T-helper 17 cell (primary cell): ENCODE measurements at places on chromosomes 1 and 21.

DNA sequence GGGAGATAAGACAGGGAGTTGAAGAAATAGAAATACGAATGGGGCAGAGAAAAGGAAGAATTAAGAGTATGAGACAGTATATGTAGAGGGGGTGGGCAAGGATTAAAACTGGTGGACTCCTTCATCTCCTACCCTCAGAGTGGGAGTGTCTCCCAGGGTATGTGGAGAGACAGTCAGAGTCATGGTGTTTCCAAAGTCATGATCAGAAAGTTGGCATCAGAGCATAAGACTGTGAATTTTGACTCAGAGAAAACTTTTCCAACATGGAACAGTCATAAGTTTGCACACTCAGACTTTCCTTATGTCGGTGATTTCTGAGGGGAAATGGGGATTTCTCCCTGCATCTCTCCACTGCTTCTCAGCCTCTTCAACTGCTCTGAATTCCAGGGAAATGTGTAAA is 2.4 kb downstream of the CD84 start:
- DNase-seq, result no peak

- DNase-seq, result no peak
These were observed 3934.3 kb downstream of the SRGAP2C start for GRCh38 chr1:125119024-125119441.

GRCh38 chr1:43221797-43222196 is 48.0 kb upstream of the TMEM125 start:
- no peak for DNase-seq

DNA sequence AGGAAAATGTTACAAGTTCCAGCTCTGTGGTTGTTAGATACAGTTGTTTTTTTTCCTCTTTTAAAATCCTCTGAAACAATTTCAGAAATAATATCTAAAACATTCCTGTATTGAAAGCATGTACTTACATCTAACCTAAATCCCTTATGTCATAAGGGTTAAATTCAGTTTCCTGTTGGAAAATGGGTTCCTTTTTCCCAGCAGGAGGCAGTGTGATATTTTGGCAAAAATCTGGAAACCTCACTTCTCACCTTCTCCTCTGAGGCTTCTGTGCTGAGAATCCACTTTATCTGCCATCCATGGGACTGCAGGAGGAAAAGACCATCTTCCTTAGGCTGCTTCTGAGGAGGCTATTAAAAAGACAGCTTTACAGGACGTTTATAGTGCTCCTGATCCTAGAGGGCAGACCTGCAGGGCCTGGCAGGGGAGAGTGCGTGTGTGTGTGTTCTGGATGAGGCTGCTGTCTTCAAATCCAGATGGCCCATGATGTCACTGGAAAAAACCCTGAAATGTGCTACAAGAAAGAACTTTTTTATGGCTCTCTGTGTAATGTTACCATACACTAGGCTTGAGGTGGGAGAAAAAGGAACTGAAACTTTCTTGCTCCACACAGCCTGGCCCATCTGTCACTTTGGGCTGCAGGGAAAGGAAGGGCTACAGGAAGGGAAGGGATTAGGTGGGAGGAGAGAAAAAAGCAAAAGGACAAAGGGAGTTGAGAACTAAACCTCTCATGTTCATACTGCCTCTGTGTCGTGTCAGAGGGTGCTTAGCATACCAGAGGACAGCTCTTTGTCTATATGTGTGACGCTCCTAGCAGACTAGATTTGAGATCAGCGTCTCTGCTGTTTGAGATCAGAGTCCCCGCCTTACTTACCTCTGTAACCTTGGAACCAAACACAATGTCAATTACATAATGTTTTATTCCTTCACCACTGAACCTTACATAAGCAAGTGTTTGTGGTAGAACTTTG is 379.2 kb upstream of the SPAG17 start:
- DNase-seq, result no peak

DNA sequence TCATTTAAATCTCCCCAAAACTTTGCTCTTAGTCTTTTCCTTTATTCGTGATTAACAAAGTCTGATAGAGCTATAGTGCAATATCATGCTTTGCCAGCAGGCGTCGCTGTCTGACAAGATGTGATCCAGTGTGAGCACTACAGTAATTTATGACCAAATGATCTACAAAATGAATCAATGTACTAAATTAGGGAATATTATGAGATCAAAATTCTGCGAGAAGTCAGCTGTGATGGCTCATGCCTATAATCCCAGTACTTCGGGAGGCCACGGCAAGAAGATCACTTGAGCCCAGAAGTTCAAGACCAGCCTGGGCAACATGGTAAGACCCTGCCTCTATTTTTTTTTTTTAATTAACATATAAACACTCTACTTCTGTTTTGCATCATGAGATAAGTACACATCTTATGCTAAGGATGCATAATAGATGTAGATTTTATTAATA is 3.6 kb upstream of the SPSB1 start:
- DNase-seq, result peak; percentile 68

DNA sequence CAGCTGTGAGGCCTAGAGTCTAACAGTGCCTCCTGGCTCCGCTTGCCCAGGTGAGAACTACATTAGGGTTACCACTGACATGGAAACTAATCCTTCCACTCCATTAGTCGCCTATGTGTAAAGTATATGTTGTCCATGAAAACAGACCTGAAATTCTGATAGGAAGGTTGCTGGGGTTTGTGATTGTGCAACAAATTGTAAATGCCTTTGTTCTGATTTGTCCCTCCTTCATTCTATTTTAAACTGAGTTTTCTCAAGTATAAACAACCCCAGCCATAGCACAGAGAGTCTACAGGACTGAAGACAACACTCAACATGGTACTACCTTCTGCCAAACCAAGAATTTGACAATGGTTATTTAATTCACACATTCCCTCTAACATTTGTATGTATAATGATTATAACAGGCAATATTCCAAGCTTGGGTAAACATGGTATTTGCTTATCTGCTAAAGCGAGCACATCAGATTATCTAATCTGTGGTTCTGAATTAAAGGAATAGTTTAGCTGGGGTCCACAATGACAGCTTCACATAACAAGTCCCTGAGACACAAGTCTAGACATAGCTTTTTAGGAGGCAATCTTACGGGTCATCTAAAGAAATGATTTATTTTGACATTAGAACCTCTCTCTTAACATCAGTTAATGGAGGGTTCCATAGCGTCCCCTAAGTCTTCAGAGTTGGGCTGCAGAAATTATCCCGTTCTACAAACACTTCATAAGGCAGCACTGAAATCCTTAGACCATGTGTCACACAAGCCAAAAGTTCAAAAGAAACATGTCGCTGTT is 633.0 kb downstream of the SMYD3 start:
- no peak for DNase-seq

DNA sequence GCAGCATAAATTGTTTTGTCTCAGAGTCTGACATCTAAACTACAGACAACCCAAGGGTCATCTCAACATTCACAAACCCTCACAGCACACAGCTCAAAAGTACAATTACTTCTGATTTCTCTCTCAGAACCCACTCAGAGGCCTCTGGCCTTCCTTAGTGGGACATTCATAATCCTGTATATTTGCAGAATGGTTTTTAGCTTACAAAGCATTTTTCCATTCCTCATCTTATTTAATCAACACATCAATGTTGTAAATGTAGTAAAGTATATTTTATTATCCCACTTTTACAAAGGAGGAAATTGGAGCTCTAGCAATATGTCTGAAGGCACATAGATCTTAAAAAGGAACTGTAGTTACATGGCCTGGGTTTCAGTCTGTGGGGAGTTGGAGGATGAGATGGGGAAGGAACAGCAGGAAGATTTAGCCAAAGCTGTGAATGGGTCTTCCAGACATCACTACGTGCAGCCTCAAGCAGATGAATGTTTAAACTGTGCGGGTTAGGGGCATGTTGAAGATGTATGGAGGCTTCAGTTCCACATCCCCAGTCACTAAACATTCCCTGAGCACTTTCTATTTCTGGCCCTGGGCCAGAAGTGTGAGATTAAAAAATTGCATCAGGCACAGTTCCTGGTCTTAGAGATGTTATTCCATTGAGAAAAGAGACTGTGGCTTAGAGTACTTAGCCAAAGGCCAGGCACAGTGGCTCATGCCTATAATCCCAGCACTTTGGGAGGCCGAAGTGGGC is 13.3 kb downstream of the AKNAD1 start:
- no peak for DNase-seq

GRCh38 chr1:70672442-70672888 is 261.4 kb downstream of the CTH start:
- no peak for DNase-seq

DNA sequence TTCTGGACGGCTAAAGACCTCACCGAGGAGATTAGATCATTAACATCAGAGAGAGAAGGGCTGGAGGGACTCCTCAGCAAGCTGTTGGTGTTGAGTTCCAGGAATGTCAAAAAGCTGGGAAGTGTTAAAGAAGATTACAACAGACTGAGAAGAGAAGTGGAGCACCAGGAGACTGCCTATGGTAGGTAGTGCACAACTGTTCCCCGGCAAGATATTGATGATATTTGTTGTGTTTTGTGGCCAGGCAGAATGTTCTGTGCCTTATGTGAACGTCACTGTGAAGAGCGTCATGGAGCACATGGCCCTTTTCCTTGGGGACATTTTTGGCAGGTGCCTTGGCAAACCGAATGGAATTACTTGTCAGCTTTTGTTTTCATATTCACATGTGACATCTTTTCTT is 191.7 kb downstream of the DISC1 start:
- no peak for DNase-seq

- no peak for DNase-seq
These were observed 131.4 kb downstream of the HS2ST1 start for GRCh38 chr1:87045761-87046304.

DNA sequence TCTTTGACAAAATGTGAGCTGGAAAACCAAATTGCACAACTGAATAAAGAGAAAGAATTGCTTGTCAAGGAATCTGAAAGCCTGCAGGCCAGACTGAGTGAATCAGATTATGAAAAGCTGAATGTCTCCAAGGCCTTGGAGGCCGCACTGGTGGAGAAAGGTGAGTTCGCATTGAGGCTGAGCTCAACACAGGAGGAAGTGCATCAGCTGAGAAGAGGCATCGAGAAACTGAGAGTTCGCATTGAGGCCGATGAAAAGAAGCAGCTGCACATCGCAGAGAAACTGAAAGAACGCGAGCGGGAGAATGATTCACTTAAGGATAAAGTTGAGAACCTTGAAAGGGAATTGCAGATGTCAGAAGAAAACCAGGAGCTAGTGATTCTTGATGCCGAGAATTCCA is 42.7 kb downstream of the CENPF start:
- no peak for DNase-seq

DNA sequence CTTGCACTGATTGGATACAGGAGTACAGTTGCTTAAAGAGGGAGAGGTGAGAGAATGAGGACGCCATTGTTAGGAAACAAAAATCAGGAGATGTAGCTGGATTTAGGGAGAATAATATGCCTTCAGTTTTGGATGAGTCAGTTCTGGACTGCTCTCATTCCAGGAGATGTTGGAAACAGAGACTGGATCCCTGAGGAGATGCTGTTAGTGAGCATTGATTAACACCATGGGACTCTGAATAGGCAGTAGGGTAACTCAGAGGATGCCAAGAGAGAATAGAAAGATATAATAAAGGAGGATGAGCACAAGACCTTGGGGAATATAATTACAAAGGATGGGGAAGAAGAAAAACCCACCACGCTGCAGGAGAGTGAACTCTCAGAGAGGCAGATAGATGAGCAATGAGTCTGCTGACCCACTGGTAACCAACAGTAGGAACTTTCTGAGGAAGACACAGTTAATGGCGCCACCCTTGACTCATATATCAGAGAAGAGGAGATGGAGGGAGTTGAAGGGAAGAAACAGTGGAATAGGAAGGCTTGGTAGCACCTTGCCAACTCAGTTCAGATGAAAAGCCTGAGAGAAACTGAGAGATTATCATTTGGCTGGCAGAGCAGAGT is 10.5 kb downstream of the KCNJ15 start:
- DNase-seq, result no peak

DNA sequence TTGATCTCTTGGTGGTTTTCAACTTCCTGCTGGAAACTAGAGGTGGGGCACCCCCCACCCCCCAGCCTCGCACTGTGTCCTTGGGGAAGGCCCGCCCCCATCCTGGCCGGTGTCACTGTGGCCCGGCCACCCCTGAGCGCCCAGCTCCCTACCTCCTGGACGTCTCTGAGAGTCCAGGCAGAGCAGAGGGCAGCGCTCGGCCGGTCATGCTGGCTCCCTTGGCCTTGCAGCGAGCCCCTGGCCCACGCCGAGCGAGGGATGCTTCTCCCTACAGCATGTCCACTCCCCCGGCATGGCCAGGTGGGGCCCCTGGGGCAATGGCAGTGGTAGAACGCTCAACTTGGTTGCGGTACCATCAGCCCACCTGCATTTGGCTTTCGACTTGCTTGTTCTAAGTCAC is 28.7 kb upstream of the TRAPPC10 start:
- no peak for DNase-seq

DNA sequence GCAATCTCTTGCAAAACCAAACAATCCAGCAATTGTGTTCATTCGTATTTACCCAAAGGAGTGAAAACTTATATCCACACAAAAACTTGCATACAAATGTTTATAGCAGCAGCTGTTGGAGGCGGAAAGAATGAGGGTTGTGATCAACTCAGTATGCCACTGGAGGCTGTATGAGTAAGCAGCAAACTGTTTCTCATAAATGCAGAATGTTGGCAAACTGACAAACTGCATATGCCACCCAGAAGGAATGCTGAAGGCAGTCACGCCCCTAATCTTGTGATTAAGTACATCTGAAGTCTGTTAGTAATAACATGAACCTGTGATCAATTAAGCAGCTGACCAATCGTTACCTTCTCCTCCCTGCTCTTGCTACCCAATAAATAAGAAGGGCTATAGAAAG is 60.5 kb upstream of the CR2 start:
- DNase-seq, result no peak

DNA sequence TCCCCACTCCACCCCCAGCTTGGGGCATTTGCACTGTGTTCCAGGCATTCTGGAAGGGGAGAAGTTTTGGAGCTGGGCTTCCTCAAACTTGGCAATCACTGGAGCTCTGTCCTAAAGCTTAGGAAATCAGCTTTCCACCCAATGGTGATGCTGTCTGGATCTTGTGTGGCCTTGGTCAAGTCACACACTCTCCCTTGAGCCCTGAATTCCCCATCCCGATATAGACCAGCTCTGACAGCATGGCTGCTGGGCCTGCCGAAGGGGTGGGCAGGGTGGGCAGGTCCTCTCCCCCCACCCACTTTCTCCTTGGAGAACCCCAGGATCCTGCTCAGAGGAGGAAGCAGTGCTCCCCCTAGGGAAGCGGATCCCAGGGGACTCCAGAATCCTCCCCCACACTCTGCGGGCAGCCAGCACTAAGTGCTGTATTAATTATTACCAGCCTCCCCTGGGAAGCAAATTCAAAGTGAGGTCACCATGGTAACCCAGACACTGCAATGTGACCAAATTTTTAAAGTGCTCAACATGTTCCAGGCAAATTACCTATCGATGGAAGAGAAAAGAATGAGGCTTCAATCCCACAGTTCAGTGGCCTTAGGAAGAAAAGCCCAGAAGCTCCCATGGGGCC is 21.3 kb upstream of the LDLRAP1 start:
- DNase-seq, result no peak

DNA sequence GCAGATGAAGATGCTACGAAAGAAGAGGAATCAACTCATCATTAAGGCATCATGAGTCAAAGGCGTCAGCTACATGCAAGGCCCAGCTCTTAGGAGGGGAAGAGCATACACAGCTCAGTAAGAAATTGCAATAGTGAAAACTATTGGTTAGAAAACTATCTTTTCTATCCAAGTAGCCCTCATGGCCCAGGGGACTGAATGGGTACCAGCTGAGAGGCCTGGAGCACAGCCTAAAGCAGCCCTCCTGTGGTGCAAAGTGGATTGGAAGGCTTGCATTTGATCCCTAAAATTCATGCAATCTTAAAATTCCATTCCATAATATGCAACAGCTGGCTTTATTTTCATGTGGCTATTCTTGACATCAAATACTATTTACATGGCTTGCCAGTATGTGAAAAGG is 251.8 kb upstream of the USP24 start:
- no peak for DNase-seq
